ENCODE measurements at places on chromosomes 6 and 20.

GRCh38 chr6:157982563-157983405 lies 1.1 kb downstream of the SYNJ2 start:
- DNase-seq, result no peak

DNA sequence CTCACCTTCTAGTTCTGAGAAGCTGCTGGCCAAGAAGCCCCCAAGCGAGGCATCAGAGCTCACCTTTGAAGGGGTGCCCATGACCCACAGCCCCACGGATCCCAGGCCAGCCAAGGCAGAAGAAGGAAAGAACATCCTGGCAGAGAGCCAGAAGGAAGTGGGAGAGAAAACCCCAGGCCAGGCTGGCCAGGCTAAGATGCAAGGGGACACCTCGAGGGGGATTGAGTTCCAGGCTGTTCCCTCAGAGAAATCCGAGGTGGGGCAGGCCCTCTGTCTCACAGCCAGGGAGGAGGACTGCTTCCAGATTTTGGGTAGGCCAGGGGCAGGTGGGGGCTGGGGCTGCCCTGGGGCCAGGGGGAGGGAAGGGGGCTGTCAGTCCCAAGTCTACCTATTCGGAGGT lies 2.3 kb downstream of the MYLK2 start:
- DNase-seq, result no peak

DNA sequence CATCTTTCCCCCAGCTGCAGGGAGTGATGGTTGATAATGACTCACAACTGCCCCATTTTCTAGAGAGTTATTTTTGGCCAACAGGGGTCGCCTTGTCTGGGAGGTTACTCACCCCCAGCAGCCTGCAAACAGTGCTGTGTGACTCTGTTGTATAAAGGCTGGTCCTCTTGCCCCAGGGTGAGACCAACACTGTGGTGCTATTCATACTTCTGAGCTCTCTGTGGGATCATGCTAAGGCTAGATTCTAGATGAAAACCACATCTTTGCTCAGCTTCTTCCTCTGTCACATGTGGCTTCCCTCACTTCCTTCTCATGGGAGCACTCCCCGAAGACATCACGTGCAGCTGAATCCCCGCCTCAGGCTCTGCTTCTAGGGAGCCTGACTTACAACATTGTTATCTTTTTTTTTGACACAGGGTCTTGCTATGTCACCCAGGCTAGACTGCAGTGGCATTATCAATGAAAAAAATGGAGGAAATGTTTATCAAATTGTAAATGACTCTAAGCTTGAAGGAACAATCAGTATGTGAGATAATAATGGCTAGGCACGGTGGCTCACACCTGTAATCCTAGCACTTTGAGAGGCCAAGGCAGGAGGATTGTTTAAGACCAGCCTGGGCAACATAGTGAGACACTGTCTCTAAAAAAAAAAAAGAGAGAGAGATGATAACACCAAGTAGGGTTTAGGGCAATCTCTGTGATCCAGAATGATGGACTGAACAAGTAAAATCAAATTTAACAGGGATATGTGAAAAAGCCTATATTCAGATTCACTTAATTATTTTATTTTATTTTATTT lies 55.7 kb upstream of the SLC23A2 start:
- peak; percentile 53 for DNase-seq

GRCh38 chr20:24747010-24747712 lies 201.9 kb upstream of the CST7 start:
- no peak for DNase-seq

DNA sequence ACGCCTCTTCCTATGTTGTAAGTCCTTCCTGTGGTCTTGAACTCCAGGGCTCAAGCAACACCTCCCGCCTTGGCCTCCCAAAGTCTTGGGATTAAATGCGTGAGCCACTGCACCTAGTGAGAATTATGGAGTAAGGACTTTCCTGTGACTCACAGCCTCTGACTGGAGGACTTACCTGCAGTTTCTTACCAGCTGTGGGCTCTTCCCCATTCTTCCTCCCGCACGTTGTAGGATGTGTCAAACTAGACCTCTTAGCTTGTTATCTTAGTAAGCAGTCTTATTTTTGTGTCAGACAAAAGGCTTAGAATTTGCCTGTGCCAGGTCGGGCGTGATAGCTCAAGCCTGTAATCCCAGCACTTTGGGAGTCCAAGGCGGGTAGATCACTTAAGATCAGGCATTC lies 30.9 kb downstream of the BAK1 start:
- DNase-seq, result no peak

DNA sequence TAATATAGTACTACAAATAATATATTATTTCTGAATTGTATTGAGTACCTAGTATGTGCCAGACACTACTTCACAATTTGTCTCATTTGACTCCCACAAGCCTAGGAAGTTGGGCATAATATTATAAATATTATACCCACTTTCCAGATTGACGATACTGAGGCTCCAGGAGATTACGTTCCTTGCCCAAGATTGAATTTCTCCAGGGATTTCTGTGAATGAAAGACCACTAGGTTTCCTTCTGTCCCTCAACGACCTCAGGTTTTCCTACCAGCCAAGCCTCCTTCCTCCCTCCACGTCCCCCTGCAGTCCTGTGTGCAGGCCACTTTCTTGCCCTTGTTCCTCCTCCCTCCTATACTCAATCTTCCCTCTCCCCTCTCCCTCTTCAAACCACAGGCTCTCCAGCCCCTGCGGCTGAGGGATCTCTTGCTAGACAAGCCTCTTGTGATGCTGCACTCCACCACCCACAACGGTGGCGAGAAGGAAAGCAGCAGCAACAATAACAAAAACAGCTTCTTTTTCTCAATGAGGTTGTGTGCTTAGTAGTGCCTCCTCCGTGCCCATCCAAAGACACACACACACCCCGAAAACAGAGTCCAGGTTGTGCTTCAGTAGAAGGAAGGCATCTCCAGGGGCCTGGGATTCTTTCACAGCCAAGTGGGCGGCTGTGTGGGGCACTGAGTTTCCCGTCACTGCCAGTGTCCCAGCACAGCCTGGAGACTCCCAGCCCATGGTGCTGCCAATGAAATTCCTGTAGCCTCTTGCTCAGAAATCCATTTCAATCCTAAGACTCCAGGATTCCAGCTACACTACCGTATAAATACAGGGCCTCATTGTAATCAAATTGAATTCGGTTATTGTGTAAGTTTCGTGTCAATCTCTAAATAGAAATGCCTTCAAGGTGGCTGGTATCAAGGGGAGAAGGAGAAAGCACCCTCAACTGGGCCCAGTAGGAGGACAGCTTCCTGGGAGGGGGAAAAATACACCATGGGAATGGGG lies 94.4 kb downstream of the NCR2 start:
- DNase-seq, result no peak

- no peak for DNase-seq
Observed at GRCh38 chr20:23403751-23404150, 17.5 kb downstream of the NAPB start.

GRCh38 chr6:82841309-82841708 lies 224.3 kb downstream of the UBE3D start:
- DNase-seq, result no peak

GRCh38 chr6:153623496-153623895 lies 415.5 kb upstream of the OPRM1 start:
- DNase-seq, result no peak

DNA sequence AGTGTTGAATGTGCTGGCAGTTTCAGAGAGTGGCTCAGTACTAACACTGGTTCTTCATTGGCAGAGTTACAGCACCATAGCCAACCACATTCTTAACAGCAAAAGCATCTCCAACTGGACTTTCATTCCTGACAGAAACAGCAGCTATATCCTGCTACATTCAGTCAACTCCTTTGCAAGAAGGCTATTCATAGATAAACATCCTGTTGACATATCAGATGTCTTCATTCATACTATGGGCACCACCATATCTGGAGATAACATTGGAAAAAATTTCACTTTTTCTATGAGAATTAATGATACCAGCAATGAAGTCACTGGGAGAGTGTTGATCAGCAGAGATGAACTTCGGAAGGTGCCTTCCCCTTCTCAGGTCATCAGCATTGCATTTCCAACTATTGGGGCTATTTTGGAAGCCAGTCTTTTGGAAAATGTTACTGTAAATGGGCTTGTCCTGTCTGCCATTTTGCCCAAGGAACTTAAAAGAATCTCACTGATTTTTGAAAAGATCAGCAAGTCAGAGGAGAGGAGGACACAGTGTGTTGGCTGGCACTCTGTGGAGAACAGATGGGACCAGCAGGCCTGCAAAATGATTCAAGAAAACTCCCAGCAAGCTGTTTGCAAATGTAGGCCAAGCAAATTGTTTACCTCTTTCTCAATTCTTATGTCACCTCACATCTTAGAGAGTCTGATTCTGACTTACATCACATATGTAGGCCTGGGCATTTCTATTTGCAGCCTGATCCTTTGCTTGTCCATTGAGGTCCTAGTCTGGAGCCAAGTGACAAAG lies 17.0 kb upstream of the ADGRF4 start:
- no peak for DNase-seq

GRCh38 chr6:155830531-155830930 lies 374.9 kb upstream of the NOX3 start:
- no peak for DNase-seq

Data from activated naive CD8-positive, alpha-beta T cell treated with anti-CD3 and anti-CD28 coated beads, Interleukin-2, amount 50 U/mL, for 16 hours (primary cell).